ENCODE measurements at places on chromosomes 2 and 18. TPM values are rescaled to one million over a fixed set of nuclear protein-coding genes. Genes with fewer than 3 reads are reported as not detected.

The RAB11FIP5 gene
- 12.6 TPM for total RNA-seq

The EGR4 gene
- 0.17 TPM for total RNA-seq

The FAP gene
- not detected for total RNA-seq

The ARHGAP28 gene
- total RNA-seq, result not detected

The GLB1L gene
- total RNA-seq, result 3.0 TPM

The GATA6 gene
- 0.14 TPM for total RNA-seq

DNA sequence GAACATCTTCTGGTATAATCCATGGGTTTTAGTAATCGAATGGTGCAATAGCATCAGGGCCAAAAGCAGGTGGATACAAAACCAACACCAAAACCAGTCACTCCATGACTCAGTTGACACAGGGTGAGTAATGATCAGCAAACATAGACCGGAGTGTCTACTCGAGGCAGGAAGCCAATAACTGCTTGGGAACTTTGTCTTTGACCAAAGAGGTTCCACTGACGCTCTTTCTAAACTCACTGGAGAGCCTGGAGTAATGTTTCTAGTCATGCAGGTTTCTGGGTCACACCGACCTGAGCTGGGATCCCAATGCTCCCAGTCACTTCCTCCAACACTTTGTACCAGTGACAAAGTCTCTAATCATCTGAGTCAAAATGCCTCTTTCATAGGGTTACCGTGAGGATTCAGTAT lies 30.9 kb downstream of the MREG start:
- no peak overlapping the region for H3K4me3 ChIP-seq
- H3K36me3 ChIP-seq, result peaks cover 3% of the 10 kb centered on the region
- no peaks in the 10 kb centered on the region for H3K27me3 ChIP-seq
- H3K27ac ChIP-seq, result no peak overlapping the region
- no peak for DNase-seq

DNA sequence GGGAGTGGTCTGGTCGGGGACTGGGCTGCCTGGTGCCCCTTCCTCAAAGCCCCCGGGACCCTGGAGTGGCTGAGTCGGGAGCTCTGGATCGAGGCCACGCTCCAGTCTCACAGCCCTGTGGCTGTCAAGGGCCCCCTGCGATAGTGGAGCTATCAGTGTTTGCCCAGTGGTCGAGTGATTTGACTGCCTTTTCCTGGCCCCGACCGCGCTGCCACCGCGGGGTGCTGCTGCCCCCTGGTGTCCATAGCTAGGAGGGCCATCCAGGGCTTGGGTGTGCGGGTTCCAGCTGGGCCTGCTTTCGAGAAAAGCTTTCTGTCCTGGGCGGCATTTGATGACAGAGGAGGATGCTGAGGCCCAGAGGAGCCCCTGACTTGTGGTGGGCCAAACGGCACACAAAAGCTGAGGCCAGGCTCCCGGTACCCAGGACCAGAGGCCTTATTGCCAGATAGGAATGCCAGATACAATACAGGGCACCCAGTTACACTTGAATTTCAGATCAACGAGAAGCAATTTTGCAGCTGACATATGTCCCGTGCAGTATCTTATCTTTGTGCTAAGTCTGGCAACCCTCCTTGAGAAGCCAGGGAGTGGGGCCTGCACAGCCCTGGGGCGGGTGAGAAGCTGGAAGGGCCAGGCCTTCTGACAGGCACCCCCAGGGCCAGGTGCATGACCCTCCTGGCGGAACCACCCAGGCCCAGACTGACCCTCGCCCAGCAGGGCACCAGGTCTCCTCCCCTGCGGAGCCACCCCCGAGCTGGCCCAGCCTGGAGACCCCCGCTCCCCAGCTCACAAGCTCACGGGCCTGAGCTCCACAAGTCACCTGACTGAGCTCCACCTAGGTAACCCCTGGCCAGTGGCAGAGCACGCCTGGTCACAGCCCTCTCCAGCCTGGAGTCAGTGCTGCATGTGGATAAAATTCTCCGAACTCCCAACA lies 13.0 kb downstream of the ODC1 start:
- no peak overlapping the region for H3K27ac ChIP-seq
- H3K4me1 ChIP-seq, result peaks cover 23% of the 10 kb centered on the region
- H3K36me3 ChIP-seq, result peaks cover 12% of the 10 kb centered on the region
- peaks cover 6% of the 10 kb centered on the region for H3K27me3 ChIP-seq

GRCh38 chr2:52835909-52836308 lies 931.7 kb upstream of the CHAC2 start:
- DNase-seq, result no peak
- H3K27ac ChIP-seq, result no peak overlapping the region
- H3K27me3 ChIP-seq, result no peaks in the 10 kb centered on the region
- no peak overlapping the region for H3K4me3 ChIP-seq
- H3K36me3 ChIP-seq, result no peaks in the 10 kb centered on the region

GRCh38 chr2:118841828-118842461 lies 5.5 kb downstream of the EN1 start:
- H3K4me3 ChIP-seq, result peak overlapping the region; percentile 46
- no peaks in the 10 kb centered on the region for H3K36me3 ChIP-seq
- peaks cover 37% of the 10 kb centered on the region for H3K4me1 ChIP-seq
- peaks cover 82% of the 10 kb centered on the region for H3K27me3 ChIP-seq

- no peak for DNase-seq
- H3K27ac ChIP-seq, result no peak overlapping the region
- no peaks in the 10 kb centered on the region for H3K36me3 ChIP-seq
- peaks cover 22% of the 10 kb centered on the region for H3K4me1 ChIP-seq
- H3K4me3 ChIP-seq, result no peak overlapping the region
- peaks cover 4% of the 10 kb centered on the region for H3K27me3 ChIP-seq
Observed at GRCh38 chr18:12409469-12409868, 1.7 kb downstream of the PRELID3A start.

DNA sequence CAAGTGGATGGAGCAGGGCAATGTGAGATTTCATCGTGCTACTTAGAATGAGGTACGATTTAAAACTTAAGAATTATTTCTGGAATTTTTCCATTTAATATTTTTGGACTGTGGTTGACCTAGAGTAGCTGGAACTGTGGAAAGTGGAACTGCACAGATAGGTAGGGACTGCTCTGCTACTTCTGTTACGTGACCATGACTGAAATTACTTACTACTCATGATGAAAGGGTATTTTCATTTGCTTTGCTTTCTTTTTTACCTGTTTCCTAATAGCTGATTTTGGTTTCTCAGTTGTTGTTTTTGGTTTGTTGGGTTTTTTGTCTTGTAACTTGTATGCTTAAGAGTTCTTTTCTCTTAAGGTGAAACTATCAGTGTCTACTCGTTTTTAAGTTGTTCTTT lies 11.4 kb downstream of the UBE2E3 start:
- H3K27ac ChIP-seq, result no peak overlapping the region
- no peaks in the 10 kb centered on the region for H3K27me3 ChIP-seq
- H3K36me3 ChIP-seq, result peaks cover 5% of the 10 kb centered on the region
- H3K4me1 ChIP-seq, result no peaks in the 10 kb centered on the region
- DNase-seq, result no peak
- no peak overlapping the region for H3K4me3 ChIP-seq

DNA sequence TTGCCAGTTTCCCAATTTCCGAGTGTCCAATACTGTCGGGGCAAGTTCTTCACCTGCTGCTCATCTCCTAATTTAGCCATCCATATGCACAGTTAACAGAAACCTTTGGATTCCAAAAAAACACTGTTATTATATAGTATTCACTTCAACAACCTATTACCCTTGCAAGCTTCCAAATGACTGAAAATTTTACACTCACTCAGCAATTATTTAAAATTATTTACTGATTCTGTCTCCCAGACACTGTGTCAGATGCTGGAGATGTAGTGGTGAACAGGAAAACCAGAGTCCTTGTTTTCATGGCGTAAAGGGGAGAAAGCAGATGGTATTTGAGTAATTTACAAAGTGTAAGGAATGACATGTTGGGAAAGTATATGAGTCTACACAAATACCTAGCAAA lies 53.7 kb upstream of the BMPR2 start:
- H3K4me3 ChIP-seq, result no peak overlapping the region
- H3K36me3 ChIP-seq, result peaks cover 29% of the 10 kb centered on the region
- no peaks in the 10 kb centered on the region for H3K27me3 ChIP-seq

DNA sequence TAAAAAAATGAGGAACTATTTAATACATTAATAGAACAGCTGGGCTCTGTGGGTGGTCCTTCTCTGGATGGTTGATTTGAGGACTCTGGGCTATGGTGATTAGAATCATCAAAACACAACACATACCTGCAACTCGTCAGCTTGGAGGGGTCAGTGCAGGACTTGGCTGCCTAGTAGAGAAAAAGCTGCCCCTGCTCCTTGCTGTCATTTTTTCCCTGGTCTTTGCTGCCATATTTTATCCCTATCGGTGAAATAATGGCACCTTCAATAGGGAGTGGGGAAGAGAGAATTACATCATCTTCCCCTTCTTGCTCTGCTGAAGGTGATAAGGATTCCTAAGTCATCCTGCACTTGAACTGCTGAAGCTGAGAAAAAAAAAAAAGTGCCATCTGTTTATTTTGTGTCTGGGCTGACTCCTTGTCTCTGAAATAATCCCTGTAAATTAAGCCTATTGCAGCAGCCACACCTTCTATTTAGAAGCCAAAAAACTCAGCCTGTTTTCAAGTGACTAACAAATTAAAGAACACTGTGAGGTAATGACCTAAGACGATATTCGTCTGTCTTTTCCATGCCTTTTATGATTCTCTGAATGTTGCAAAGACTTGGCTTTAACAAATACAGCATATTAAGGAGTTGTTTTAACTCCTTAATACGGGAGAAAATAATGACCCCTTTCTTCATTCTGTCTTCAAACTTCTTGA lies 89.3 kb downstream of the ACVR1 start:
- no peak for DNase-seq
- H3K4me3 ChIP-seq, result no peak overlapping the region
- peaks cover 22% of the 10 kb centered on the region for H3K4me1 ChIP-seq
- H3K27me3 ChIP-seq, result no peaks in the 10 kb centered on the region
- H3K36me3 ChIP-seq, result peaks cover 7% of the 10 kb centered on the region

DNA sequence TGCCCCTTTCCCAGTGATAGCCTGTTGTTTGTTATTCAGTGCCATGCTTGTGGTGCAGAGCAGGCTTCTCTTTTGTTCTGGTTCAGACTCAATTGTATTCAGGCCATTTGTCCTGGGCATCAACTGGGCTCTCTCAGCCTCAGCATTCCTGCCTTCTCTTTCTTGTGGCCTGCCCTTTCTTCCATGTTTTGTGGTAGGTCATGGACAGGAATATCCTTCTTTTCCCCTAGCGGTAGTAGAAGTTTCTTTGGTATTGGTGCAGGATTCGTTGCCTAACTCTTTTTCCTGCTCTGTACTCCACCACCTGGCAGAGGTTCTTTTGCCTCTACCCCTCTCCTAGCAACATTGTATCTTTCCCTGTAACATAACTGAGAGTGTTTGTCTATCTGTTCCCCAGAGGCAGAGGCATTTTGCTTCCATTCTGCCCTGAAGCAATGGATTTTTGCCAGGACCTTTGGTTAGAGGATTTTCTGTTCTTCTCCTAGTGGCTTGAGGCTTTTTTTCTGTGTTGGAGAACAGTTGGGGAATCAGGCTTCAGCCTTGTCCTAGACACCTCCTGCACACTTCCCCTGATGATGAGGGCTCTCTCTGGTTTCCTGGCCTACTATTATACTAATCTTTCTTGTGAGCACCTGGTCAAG lies 68.5 kb downstream of the NCOA1 start:
- H3K27ac ChIP-seq, result no peak overlapping the region
- peaks cover 10% of the 10 kb centered on the region for H3K36me3 ChIP-seq
- DNase-seq, result no peak
- H3K4me1 ChIP-seq, result no peaks in the 10 kb centered on the region
- no peaks in the 10 kb centered on the region for H3K27me3 ChIP-seq

DNA sequence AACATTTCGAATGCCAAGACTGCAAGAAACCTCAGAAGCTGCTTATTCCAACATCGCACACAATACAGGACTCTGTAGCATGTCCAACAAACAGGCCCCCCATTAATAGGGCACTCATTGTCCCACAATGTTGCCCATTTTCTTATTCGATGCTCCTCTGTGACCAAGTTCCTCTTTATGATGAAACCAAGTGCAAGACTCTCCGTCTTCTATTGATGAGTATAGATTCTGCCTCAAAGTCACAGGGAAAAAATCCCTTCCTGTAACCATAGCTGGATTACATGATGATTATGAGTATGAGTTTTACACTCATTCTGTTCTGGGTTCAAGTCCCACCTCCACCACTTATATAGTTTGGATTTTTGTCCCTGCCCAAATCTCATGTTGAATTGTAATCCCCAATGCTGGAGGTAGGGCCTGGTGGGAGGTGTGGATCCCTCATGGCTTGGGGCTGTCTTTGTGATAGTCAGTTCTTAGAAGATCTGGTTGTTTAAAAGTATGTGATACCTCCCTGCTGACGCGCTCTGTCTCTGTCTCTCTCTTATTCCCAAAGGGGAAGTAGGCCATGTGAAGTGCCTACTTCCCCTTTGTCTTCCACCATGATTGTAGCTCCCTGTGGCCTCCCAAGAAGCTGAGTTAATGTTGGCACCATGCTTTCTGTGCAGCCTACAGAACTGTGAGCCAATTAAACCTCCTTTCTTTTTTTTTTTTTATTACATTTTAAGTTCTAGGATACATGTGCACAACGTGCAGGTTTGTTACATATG lies 148.7 kb downstream of the OSR1 start:
- no peaks in the 10 kb centered on the region for H3K27me3 ChIP-seq
- DNase-seq, result no peak
- H3K27ac ChIP-seq, result no peak overlapping the region
- no peaks in the 10 kb centered on the region for H3K36me3 ChIP-seq

DNA sequence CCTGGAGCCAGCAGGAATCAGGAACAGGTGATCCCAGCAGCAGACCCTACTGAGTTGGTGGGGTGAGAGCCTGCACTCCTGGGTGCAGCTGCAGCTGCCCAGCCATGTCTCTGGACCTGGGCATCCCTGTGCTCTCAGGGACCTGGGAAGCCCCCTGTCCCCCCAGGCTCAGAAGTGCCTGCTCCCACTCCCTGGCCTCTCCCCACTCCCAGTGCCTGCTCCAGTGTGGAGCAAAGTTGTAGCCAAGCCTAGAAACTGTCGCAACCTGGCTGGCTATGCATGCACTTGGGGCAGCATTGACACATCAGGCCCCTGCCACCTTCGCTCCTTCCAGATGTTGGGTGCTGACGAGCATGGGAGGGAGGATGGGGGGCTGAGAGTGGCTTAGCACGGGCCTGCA lies 1124.7 kb upstream of the ACVR2A start:
- no peaks in the 10 kb centered on the region for H3K36me3 ChIP-seq
- no peaks in the 10 kb centered on the region for H3K4me1 ChIP-seq
- no peaks in the 10 kb centered on the region for H3K27me3 ChIP-seq
- H3K4me3 ChIP-seq, result no peak overlapping the region
- DNase-seq, result no peak

DNA sequence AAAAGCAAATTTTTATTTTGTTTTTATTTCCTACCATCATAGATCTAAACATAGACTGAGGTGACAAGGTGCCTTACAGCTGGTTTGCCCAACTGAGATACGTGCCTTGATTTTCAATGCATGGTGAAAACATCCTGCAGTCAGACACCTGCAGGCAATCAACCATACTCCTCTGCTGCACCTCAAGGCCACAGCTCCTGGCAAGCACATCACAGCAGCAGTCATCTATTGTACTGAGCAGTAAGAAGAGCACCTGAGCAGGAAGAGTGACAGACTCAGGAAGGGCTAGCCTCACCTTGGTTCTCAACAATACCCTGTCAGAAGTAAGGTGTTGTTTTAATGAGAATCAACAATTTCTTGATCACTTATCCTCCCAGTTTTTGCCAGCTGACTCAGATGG lies 1206.8 kb upstream of the NRXN1 start:
- H3K4me3 ChIP-seq, result no peak overlapping the region
- H3K27me3 ChIP-seq, result no peaks in the 10 kb centered on the region
- H3K27ac ChIP-seq, result no peak overlapping the region
- no peak for DNase-seq
- H3K4me1 ChIP-seq, result no peaks in the 10 kb centered on the region
